ENCODE measurements at places on chromosomes 3 and 15.

DNA sequence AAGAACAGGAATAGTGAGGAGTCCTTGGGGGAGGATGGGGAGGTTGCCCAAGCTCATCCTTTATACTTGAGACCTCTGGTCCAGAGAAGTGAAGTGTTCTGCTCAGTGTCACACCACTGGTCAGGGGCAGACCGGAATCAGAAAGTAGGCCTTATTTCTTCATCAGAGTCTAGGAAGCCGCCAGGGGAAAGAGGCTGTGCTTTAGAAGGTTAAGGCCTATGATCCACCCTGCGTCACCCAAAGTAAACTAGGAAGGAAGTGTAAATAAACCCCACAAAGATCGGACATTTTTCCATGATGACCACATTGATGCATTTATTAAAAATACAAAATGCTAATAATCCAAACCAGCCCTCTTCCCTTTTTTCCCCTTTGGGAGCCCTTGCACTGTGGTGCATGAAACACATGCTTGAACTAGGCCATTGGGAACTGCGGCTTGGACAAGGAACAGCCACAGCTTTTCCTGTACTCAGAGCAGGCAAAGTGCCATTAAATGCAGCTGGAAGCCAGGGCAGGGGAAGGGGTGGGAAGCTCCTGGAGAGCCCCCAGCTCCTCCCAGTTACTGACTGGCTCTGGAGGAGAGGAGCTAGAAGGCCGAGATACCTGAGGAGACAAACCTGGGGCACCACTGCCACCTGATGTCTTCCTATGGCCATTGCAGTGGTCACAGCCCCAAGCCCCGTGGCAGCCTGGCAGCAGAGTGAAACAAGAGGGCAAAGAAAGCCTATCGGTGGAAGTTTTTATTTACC is 37.0 kb downstream of the CDC25A start:
- peak; percentile 10 for DNase-seq

GRCh38 chr3:14434498-14435151 is 32.2 kb downstream of the SLC6A6 start:
- DNase-seq = no peak

DNA sequence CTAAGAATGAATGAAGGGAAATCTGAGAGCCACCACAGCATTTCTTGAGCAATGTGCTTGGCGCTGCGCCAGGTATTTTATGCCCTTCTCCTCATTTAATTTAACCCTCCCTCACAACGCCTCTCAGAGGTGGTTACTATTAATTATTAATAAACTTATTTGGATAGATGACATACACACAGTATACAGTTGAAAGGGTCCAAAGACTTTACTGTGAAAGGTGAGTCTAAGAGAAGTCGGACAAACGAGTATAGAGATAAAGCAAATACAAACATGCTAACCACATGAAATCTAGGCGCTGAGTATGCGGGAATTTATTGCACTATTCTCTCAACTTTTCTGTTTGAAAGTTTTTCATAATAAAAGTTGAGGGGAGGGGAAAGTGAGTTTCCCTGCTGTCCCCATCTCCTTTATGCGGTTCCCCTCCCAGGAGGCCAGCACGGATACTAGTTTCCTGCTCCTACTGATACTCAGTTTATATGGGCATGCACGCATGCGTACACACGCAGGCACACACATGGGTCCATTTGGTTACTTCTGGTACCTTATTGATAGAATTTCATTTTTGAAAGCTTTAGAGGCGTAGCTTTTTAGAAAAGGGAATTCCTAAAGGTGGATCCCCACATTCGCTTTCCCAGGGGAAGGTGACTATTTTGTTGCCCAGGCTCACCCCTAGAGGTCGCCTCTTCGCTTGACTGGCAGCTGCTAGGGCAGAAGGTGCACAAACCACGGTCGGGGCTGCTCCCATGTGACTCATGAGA is 28.5 kb upstream of the KCTD6 start:
- DNase-seq = peak; percentile 51

DNA sequence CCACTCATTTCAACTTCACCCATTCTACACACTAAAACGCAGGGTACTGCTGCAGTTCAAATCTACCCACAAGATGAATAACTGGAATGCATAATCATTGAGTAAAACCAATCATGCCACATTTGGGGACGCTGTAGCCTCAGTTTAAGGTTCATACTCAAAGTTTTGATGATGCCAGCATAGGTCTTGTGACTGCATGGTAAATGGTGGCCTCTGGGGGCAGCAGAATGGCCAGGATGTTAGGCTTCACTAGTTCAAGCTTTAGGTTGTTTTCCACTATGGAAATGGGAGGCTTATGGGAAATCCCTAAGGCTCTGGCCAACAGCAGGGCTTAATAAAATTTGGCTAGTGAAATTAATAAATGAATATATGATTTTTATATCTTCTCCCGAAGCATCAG is 104.3 kb upstream of the TSC22D2 start:
- DNase-seq = no peak

DNA sequence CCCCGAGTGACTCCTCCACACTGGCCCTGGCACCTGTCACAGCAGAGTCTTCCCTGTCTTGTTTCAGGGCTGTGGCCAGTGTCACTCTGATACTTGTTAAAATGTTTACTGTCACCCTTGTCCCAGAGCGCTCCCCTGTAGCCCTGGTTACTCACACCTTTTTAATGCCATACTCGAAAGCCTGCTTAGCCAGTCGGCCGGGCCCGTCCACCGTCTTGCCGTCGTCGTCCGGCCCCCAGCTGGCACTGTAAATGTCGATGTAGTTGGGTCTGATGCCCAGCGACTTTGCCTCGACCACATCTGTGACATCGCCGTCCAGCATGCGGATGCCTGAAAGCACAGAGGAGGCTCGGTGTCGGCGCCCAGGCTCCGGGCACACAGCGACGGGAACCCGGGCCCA is 91.3 kb downstream of the PCSK6 start:
- DNase-seq = no peak

DNA sequence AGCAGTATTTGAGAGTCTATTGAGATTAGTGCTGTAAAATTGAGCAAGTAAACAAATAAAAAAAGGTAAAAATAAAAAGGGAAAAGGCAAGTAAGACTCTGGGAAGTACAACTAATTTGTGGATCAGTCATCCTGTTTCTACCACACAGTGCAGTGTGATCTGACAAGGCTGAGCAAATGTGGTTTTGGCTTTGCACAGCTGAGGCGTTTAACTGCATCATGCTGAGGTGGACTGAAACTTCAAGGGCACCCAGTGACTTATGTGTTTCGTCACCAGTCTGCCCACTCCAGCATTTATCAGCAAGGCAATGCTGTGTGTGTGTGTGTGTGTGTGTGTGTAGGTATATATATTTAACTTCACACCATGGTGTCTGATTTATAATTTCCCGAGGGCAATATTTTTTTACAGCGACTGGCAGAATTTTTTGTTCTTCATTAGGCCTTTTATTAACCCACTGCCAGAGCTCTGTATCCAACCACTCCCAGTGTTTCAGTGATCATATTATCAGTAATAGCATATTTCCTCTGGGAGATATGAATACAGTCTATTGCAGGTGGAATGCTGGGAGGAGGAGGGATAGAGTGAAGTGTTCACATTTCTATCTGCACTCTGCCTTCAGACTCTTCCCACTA is 131.5 kb upstream of the SATB1 start:
- DNase-seq = peak; percentile 35

DNA sequence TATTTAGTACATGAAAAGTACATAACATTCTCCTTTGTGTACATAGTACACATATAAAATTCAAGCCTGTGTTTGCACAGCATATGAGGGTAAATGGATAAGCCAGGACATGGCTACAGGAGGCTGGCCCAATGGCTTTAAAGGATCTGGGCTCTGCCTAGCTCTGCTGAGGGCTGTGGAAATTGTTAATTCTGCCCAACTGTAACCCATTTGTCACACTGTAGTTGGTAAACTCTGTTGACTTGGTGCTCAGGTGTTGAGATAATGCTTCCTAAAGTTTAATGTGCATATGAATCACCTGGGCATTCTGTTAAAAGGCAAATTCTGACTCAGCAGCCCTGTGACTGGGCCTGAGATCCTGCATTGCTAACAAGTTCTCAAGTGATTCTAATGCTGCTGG is 196.5 kb upstream of the ZPLD1 start:
- DNase-seq = no peak

- no peak for DNase-seq
Measured at GRCh38 chr3:37625051-37625450, 236.6 kb upstream of the CTDSPL start.

DNA sequence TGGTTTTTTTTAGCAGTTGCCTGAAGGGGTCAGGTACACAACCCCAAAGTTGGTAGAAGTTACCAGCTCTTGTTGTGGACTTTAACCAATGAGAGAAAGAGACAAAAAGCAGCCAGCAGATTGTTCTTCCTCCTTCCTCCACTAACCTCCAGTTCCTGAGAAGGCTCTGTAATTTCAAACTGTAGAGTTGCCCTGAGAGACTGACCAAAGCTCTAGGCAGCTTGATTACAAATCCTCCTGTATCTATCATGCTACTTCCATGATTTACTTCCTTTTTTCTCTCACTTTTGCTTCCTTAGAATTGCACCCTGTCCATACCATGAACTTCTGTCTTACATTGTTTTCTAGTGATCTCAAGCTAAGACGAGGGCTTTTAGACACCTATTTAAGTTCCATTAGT is 29.2 kb downstream of the NSUN3 start:
- no peak for DNase-seq

DNA sequence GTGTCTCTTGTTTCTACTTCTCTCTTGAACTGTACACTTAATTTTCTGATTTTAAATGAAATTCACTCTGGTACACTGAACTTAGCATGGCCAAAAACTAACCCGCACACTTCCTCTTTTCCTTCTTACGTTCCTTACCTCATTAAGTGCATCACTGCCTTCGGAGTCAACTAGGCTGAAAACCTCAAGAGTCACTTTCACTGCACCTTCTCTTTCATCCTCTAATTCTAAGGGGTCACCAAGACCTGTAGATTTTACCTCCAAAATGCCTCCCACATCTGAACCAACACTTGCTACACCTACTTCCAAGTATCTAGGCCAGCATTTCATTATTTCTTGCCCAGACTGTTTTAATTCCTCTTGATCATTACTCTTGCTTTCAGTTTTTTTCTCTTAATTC is 6.6 kb downstream of the CBLB start:
- DNase-seq = no peak

DNA sequence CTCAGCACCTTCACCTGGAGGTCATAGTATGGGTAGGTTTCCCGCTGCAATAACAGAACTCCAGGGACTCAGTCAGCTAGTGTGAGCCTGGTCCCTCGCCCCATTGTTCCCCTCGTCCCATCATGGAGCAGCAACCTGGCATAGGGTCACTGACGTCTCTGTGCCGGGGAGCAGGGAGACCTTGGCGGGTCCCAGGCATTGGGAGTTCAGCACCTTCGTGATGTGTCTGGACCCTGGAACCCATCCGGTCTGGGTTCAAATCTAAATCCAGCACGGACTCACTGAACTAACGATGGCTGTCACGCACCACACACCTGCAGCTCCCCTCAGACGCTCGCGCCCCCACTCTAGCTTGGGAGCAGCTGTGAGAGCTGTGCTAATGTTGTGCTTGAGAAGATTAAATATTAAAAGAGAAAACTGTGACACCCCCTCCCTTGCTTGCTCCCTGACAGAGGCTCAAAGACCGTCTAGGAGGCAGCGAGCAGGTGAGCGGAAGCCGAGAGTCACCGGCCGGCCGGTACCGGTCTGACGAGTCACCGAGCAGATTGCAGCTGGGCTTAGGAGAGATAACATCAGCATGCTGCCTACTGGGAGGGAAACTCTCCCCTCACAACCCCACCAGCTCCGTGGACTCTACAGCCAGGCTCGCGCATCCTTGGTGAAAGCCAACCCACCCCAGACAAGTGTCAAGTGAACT is 742 bp downstream of the PLA2G4F start:
- no peak for DNase-seq

GRCh38 chr3:58177747-58178527 is 32.8 kb downstream of the DNASE1L3 start:
- peak; percentile 72 for DNase-seq

GRCh38 chr3:66441129-66441528 is 59.7 kb downstream of the LRIG1 start:
- no peak for DNase-seq

DNA sequence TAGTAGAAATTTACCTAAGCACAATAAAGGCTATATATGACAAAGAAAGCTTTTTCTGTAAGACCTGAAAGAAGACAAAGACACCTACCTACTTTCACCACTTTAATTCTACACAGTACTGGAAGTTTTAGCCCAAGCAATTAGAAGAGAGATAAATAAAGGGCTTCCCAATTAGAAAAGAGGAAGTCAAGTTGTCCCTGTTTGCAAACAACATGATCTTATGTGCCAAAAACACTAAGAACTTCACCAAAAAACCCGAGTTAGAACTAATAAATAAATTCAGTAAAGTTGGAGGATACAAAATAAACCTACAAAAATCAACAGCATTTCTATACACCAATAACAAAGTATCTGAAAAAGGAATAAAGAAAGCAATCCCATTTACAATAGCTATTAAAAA is 190.9 kb downstream of the NR2F2 start:
- no peak for DNase-seq

- DNase-seq = no peak
Measured at GRCh38 chr3:71247221-71247957, 336.1 kb downstream of the FOXP1 start.

GRCh38 chr3:146187334-146187950 is 26.5 kb upstream of the PLOD2 start:
- no peak for DNase-seq

DNA sequence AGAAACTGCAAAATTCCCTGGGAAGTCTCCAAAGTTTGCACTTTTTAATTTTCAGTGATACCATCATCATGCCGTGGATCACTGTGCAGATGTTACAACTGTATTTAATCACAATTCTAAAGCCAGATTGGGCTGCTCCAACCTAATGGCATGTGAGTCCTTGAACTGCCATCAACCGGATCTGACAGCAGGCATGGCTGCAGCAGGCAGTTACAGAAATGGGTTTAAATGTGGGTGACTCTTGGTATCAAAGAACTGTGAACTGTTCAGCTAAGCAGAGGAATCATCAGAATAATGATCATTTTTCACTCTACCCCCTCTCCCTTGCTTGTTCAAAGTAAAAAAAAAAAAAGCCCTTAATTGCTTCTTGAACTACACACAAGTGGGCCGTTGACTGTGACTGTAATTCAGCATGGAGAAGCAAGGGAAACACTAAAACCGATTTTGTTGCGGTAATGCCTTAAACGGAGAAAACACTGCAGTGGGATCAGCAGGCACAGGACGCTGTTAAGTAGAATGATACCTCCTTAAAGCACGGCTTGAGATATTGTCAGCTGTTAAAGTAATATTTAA is 152.4 kb downstream of the RORA start:
- DNase-seq = no peak

DNA sequence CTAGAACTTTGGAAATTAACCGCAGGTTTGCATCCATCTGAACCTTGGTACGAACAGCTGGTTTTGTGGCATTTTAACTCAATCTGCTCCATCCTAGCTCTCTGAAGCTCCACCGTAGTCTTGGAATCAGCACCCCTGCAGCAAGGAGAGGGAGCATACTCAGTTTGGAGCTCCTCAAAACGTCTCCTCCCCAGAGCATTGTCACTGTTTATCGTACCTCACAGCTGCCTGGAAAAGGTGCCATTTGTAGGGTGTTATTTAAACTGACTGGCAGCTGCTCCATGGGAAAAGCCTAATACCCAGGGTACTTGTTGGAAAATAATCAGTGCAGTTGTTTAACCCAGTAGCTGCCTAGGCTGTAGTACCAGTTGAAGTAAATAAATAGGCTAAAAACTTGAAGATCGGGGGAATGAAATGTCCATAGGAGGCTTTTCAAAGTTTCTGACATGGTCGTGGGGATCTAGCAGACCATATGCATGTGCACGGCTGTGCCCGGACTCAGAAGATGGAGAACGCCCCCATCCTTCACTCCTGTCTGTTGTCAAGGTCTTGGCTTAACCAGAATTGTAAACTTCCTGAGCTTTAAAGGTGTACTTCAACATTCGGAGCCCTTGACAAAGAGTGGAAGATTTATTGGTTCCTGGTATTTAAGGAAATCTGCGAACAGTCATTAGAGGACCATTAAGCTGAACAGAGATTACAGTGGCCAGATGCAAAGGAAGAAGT is 43.9 kb downstream of the GHSR start:
- no peak for DNase-seq

Measured in stimulated activated CD4-positive, alpha-beta T cell treated with anti-CD3 and anti-CD28 coated beads, Interleukin-15, amount 100 ng/mL, for 1 hour (primary cell).